ENCODE measurements at places on chromosomes 16 and 17. TPM values are rescaled to one million over a fixed set of nuclear protein-coding genes. Genes with fewer than 3 reads are reported as not detected.
A peak's percentile ranks its signal among the peaks of the same experiment; 100 is the strongest.

MPDU1 gene
- 93.9 TPM for polyA plus RNA-seq

DVL2 gene
- 51.8 TPM for polyA plus RNA-seq

RHBDL3 gene
- 1.7 TPM for polyA plus RNA-seq

TEKT3 gene
- 2.9 TPM for polyA plus RNA-seq

C16orf89 gene
- polyA plus RNA-seq, result 145 TPM

DNA sequence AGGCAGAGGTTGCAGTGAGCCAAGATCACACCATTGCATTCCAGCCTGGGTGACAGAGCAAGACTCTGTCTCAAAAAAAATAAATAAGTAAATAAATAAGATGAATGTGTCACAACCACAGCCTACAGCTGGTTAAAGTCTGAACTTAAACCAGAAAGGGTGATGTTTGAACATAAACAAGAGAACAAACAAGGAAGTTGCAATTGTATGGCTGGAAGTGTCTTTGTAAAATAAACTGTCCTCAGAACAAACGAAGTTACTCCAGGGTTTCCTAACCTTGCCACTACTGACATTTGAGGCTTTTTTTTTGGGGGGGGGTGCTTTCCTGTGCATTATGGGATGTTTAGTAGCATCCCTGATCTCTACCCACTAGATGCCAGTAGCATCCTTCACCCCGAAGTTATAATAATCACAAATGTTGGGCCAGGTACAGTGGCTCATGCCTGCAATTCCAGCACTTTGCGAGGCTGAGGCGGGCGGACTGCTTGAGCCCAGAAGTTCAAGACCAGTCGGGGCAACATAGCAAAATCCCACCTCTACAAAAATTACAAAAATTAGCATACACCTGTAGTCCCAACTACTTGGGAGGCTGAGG is 119.2 kb downstream of the XYLT1 start:
- no peak for DNase-seq

- peak; percentile 86 for DNase-seq
Observed at GRCh38 chr17:64411999-64412771, 21.5 kb upstream of the PECAM1 start.

GRCh38 chr17:77356109-77356689 is 215.4 kb downstream of the SEC14L1 start:
- DNase-seq, result no peak

GRCh38 chr17:58268774-58269556 is 11.8 kb downstream of the MPO start:
- DNase-seq, result no peak

DNA sequence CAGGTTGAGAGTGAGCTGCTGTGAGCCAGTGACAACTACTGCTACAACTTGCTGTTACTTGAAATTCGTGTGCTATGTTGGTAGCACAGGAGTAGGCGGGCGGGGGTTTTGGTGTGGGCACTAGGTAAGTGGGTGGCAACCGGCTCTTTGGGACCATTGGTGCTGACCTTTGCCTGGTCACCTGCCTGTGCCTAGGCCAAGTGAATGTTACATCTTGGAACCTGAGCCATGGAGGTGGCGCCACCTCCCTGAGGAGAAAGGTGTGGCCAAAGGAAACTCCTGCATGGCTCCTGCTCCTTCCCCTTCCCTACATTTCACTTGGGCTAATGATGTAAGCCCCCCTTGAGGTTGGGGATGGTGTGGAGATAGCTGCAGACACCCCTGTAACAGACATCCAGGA is 25.4 kb upstream of the ARHGAP23 start:
- DNase-seq, result no peak

DNA sequence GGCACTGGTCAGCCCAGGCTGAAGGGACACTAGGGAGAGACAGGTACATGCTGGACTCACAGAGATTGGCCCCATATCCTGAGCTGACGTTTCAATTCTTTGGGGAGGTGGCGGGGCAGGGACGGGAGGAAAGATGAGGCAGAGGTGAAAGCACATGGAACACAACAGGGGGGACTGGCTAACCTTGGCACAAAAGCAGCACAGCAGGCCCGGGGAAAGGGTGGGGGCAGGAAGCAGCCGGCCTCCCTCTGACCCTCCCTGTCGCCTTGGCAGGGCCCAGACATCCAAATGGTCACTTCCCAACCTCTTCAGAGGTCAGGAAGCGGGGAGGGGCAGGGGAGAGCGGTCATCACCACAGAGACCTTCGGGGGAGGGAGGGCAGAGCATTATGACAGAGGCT is 6.6 kb downstream of the VAT1 start:
- no peak for DNase-seq

- no peak for DNase-seq
Observed at GRCh38 chr17:83088909-83089308, 9.5 kb downstream of the METRNL start.

DNA sequence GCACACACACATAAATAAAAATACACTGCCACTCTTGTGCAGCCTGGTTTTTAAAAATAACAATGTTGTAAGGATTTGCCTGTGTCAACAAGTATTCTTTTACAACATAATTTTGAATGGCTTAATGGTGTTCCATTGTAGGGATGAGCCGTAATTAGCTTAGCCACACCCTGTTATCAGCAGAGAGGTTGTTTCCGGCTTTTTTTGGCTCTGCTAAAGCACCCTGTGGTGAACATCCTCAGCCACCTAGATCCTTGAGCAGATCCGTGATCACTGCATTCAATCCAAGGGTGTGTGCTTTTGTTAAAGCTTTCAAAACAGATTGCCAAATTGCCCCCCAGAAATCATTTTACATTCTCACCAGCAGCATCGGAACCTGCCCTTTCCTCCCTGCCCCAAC is 7.0 kb downstream of the KATNB1 start:
- DNase-seq, result no peak

Data from left lung (tissue), 14 donors.